ENCODE measurements at places on chromosomes 4 and X. TPM values are rescaled to one million over a fixed set of nuclear protein-coding genes. Genes with fewer than 3 reads are reported as not detected.

- no peak for DNase-seq
Measured at GRCh38 chrX:13195340-13195739, 124.5 kb downstream of the ATXN3L start.

GRCh38 chr4:104763554-104764222 lies 269.0 kb upstream of the CXXC4 start:
- DNase-seq = no peak

DNA sequence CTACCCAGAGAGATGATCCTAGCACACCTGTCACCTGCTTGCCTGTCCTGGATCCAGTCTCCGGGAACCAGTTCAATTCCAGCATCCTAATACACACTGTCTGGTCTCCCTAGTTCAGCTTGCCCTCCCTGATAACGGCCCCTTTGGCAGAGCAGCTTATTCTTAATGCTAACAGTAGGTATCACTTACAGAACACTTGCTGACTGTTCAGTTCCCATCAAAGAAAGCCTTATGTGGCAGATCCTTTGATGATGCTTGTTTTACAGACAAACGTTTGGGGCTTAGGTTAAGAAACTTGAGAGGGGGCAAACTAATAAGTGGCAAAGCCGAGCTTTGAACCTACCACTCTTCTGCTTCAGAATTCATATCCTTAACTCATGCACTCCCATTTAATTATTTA lies 890 bp downstream of the RASSF6 start:
- no peak for DNase-seq

- DNase-seq = peak; percentile 59
Measured at GRCh38 chrX:100928660-100929613, at the start of gene XKRX. Gene XKRX (minus strand): TSS chrX:100928917. CDS start chrX:100928304, 613 bp downstream.

DNA sequence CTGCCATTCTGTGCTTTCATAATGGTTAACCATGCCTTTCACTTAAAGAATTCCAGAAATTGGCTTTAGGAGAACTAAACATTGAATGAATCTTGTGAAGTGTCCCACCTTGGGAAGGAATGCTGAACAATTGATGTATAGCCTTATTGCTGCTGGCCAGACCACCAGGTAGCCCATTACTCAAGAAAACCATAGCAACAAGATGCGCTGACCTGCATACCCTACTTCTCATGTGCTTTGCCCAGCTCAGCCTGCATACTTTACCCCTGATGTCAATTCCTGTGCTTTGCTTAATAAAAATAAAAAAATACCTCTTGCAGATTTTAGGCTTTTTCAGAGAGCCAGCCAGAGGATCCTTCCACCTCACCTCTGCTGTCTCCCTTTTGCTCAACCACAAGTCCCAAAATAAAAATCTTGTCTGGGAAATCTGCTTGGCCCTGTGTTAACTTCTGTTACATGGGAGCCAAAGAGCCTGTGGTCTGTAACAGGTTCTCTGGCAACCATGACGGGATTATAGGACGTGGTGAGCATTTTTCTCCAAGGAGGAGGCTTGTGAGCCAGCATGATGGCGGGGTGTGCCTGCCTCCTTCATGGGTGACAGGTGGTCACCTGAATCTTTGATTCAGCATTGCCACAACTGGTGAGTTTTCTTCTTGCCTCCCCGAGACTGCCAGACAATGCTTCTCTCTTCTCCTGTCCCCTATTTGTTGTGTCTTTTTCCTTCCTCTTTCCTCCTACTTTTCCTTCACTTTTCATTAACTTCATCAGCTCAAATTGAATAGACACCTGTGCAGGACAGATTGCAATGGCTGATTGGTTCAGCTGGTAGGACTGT lies 106.8 kb downstream of the ARSJ start:
- no peak for DNase-seq

DNA sequence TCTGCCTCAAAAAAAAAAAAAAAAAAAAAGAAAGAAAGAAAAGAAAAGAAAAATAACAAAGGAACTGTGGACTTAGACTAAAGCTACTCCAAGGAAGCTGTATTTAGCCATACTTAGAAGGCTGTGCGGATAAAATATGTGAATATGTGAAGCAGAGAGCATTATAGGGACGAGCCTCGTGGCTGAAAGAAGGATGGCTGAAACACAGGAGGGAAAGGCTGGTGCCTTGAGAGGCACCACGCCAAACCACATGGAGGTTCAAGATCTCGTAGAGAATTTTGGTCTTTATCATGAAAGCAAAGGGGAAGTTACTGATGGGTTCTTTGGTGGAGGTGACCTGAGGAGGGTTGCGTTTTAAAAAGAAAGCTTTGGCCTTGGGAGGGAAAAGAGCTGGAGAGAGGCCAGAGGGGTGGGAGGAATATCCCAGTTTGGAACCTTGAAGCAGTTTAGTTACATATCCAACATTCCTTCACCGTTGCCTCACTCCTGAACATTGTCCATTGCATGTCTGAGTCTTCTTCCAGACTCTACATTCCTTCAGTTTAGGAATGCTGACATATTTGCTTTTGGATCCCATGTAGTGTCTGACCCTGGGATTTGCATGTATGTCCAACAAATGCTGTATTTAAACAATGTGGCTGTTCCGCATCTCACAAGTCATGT lies 82.5 kb downstream of the CPE start:
- DNase-seq = no peak

GRCh38 chr4:13484749-13485221 lies 645 bp upstream of the RAB28 start:
- peak; percentile 79 for DNase-seq

The MND1 gene
- 46.9 TPM for total RNA-seq

The GPAT3 gene
- total RNA-seq = not detected

The NLGN3 gene
- total RNA-seq = 0.86 TPM

The MAGED4B gene
- not detected for total RNA-seq

Data from Karpas-422 (cell line).